ENCODE measurements at places on chromosomes 2 and 18. TPM values are rescaled to one million over a fixed set of nuclear protein-coding genes. Genes with fewer than 3 reads are reported as not detected.

Gene IL18R1
- under 0.01 TPM for total RNA-seq

Gene GPR45
- total RNA-seq = not detected

Gene NTSR2
- not detected for total RNA-seq

Gene ANKRD30B
- total RNA-seq = under 0.01 TPM

Gene TFCP2L1
- not detected for total RNA-seq

Gene PFN4
- 0.17 TPM for total RNA-seq
